ENCODE measurements at places on chromosomes 6 and 20.
A peak's percentile ranks its signal among the peaks of the same experiment; 100 is the strongest.

GRCh38 chr20:62616728-62617621 lies 25.3 kb upstream of the SLCO4A1 start:
- peak; percentile 45 for DNase-seq

- no peak for DNase-seq
Measured at GRCh38 chr6:40480678-40481077, 106.5 kb downstream of the LRFN2 start.

GRCh38 chr6:40485300-40485699 lies 101.9 kb downstream of the LRFN2 start:
- no peak for DNase-seq

- no peak for DNase-seq
Measured at GRCh38 chr6:163738304-163738703, 323.8 kb downstream of the QKI start.

- DNase-seq, result no peak
Measured at GRCh38 chr20:62602550-62602949, 39.8 kb upstream of the SLCO4A1 start.

- no peak for DNase-seq
Measured at GRCh38 chr6:143952947-143953701, 54.9 kb downstream of the PLAGL1 start.

GRCh38 chr6:53124131-53124800 lies 24.4 kb downstream of the GCM1 start:
- DNase-seq, result no peak

DNA sequence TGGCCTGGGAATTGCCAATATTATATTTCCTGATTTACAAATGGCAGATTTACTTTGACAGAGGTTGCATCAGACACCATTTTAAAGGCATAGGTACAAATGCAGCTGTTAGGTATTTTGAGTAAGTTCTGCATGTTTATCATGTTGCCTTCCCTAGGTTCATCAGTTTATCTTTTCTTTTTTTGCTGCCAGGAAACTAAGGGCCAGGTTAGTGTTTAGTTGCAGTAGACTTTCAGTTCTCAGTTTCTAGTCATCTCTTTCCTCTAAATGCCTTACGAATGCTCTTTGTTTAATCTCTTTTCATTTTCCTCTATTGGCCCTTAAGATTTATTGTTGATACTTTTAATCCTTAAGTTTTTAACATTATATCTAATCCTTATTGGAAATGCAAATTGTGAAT lies 129.9 kb downstream of the SMAP1 start:
- DNase-seq, result no peak

DNA sequence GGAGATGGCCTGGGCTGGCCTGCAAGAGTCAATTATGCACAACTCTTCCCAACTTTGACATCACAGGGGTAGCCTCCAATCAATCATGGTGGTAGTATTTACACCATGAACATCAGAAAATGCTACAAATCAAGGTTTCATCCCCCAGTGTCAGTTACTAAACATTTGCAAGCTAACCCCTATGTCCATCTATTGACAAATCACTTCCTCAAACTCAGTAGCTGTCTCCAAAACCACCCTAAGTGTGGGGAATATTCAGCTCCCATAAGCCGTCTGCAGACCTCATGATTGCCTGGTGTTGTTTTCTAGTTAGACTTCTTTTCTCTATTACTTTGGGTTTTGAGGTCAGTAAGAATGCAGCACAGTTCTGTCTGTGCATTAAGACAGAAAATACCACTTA lies 200.8 kb upstream of the RIN2 start:
- no peak for DNase-seq

DNA sequence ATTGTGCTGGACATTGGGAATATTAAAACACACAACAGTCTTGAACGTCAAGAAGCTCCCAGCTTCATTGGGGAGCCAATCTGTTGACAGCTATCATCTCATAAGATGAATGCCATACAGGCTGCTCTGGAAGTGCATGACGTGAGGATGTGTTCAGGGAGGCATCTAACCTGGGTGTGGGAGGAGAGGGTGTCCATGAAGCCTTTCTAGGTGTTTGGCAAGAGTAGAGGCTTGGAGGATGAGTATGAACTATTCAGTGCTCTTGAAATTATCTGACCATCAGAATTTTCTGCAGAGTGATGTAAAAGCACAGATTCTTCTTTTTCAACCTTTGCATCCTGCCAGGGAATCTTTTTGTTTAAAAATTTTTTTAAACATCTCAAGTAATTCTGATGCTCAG lies 11.6 kb downstream of the AKAP7 start:
- no peak for DNase-seq

GRCh38 chr6:402901-403658 lies 11.5 kb downstream of the IRF4 start:
- no peak for DNase-seq

GRCh38 chr20:36967636-36968035 lies 16.1 kb upstream of the SAMHD1 start:
- DNase-seq, result no peak

DNA sequence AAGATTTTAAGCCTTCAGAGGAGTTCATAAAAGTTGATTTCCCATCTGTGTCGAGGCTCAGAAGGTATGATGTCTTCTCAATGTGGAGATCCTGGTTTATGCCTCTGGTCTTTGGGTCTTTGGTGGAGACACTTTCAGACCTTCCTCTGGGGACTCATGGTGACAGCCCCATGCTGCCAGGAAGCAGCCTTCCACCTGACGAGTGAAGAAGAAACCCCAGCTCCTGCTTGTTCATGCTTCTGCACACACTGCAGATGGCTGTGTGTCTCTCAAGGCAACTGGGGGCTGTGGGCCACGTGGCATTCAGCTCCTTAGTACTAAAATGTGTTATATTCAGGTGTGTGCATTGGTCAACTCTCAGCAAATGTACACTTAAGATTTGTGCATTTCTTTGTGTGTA lies 4.9 kb upstream of the SCP2D1 start:
- DNase-seq, result no peak

GRCh38 chr6:130189531-130190397 lies 33.0 kb downstream of the SAMD3 start:
- no peak for DNase-seq

GRCh38 chr6:10719296-10719963 lies 3.4 kb upstream of the TMEM14C start:
- peak; percentile 38 for DNase-seq

DNA sequence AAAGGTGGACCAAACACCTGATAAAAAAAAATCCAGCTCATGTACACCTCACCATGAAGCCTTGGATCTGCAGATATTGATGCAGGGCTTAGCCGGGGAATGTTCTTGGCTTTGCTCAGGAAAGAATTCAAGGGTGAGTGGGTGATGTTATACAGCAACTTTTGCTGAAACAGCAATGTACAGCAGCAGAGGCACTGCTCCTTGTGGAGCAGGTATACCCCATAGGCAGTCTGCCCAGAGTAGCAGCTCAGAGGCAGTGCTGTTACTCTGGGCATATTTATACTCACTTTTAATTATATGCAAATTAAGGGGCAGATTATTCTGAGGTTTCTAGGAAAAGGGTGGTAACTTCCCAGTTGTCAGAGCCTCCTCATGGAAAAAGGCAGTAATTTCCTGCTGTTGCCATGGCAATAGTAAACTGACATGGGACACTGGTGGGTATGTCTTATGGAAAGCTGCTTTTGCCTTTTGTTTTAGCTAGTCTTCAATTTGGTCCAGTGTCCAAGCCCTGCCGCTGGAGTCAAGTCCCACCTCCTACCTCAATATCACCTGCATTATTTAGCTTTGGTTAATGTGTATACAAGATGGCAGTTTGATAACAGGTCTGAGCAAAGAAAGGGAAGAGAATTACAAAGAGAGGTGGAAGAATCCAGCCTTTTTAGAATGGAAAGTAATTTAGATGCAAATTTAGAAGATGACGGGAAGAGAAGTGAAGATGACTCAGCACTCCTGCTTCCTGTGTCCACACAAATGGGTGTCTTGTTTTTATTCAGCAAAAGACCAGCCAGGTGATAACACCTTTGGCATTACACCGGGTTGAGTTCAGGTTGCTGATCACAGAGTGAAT lies 110.1 kb upstream of the JAG1 start:
- DNase-seq, result no peak

GRCh38 chr6:3756546-3756945 lies 5.0 kb upstream of the PXDC1 start:
- DNase-seq, result no peak

DNA sequence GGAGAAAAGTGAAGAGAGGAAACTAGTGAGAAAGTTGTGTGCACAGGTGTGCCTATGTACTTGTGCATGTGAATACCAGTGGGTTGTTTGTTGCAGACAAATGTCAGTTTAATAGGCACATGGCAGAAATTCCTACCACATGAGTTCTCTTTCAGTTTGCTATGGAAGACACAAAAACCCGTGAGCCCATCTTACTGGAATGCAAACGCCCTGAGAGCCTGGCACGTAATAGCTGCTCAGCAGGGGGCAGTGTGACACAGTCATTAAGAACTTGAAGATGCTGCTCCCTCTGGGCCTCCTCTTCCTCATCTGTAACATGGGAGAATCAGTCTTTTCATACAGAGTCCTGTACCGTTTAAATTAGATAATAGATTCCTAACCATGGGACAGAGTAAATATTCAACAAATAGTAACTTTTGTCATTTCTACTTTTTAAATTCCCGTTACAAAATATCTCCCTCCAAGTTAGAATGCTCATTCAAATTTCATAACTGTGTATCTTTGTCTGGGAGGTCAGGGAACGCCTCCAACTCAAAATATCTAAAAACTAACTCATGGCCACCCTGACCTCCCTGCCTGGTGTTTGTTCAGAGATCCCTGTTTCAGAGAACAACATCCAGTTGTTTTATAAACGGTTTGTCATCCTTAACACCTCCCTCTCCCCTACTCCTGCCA lies 802.9 kb downstream of the MAFB start:
- peak; percentile 97 for DNase-seq

DNA sequence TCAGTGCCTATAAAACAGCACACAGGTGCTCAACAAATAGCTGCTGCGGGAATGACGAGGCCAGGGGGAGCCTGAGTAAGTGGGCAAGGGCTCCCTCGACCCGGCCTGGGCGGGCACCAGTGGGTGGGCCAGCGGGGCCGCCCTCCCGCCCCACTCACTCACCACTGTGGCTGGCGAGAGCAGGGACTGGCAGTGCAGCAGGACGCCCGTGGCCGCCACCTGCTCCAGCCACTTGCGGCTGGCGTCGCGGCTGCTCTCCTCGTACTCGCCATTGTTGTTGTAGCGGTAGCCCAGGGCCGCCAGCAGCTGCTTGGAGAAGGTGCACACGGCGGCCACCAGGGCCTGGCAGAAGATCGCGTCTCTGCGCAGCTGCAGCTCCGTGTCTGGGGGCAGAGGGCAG lies 191.5 kb downstream of the PREX1 start:
- DNase-seq, result no peak

- no peak for DNase-seq
Measured at GRCh38 chr20:55974491-55975202, 30.7 kb downstream of the CBLN4 start.

- DNase-seq, result no peak
Measured at GRCh38 chr20:4666001-4666479, 55.7 kb upstream of the PRND start.

DNA sequence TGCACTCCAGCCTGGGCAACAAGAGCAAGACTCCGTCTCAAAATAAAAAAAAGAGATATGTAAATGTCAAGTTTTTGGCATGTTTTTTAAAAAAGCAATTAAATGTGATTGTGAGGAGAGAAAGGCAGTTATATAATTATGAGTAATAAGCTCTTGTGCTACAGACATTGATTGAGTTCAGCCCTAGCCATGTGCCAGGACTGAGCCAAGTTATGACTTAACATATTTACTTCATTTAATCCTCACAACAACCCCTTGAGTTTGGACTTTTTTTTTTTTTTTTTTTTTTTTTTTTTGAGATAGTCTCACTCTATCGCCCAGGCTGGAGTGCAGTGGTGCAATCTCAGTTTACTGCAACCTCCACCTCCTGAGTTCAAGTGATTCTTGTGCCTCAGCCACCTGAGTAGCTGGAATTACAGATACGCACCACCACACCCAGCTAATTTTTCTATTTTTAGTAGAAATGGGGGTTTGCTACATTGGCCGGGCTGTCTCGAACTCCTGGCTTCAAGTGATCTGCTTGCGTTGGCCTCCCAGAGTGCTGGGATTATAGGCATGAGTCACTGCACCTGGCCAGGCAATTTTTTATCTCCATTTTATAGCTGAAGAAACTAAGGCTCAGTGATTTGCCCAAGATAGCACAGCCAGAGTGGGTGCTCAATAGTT lies 15.0 kb upstream of the CSE1L start:
- no peak for DNase-seq

DNA sequence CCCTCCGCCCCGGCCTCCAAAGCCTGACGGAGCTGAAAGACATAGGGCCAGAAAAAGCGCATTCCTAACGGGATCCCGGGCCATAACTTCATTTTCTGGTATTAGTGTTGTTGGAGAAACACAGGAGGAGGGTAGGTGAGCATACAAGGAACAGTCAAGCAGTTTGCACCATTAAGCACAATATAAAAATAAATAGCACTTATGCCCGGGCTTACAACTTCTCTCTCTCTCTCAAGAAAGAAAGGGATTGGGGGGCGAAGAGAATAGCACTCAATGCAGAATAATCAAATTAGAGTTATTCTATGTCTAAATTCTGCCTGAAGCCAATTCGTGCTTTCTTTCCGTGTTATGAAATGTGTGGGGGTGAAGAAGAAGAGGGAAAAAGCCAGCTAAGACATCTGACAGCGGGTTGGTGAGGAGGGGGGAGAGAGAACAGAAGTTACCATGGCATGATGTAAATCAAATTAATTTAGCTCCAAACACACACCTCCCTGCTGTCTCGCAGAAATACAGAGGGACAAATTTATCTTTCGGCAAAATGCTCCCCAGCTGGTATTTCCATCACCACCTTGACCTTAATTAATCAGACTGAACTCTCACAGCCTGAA lies 508 bp upstream of the METTL24 start:
- no peak for DNase-seq

- no peak for DNase-seq
Measured at GRCh38 chr6:167244064-167244960, 46.8 kb upstream of the UNC93A start.

GRCh38 chr6:136192902-136193301 lies 57.2 kb downstream of the MTFR2 start:
- DNase-seq, result no peak

- no peak for DNase-seq
Measured at GRCh38 chr6:4212588-4212987, 77.2 kb upstream of the ECI2 start.

- peak; percentile 52 for DNase-seq
Measured at GRCh38 chr6:797479-798077, 104.6 kb upstream of the EXOC2 start.

DNA sequence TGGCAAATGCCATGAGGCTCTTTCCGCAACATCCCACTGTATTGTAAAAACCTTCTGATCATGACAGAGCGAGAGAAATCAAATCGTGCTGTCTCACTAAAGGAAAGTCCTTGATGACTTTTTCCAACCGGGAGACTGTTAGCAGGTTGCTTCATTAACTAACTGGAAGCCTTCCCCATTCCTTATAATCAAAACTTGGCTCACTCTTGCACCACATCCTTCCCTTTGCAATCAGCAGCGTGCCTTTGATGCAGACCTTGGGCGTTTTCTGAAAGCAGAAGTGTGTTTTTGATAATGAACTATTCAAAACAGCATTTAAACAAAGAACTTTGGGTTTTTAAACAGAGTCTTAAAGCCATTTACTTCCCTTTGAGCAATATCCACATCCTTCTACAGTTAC lies 96.2 kb upstream of the CNR1 start:
- no peak for DNase-seq

Measured in fibroblast of skin of scalp (primary cell).